ENCODE measurements at places on chromosomes 16 and 17.

GRCh38 chr17:34156741-34157589 is 98.1 kb upstream of the CCL2 start:
- no peak for DNase-seq

GRCh38 chr17:20225162-20226115 is 216.3 kb downstream of the SPECC1 start:
- DNase-seq, result no peak

GRCh38 chr17:49748223-49748622 is 15.7 kb downstream of the FAM117A start:
- DNase-seq, result no peak

- DNase-seq, result no peak
Measured at GRCh38 chr17:18380471-18381157, 3.0 kb downstream of the EVPLL start.

- DNase-seq, result no peak
Measured at GRCh38 chr17:55629995-55630394, 92.7 kb downstream of the TMEM100 start.

- DNase-seq, result no peak
Measured at GRCh38 chr16:80981103-80981502, 25.6 kb downstream of the CMC2 start.

- DNase-seq, result no peak
Measured at GRCh38 chr17:57735707-57736106, 9.4 kb downstream of the CCDC182 start.

DNA sequence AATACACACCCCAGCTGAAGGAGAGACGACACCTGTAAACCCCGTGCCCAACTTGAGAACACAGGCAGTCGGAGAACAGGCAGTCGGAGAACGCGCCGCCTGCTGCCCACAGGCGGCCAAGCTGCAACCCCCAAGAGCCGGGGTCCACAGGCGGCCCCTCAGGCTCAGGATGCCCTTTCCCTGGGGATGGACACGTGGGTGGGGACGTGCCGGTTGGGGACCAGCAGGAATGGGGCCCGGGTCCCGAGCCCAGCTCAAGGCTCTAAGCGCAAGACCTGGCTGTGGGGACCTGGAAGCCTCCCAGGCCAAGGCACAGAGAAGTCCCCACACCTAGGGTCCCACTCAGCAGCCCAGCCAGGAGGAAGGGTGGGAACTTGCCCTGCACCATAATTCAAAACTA is 79.5 kb upstream of the GNG13 start:
- no peak for DNase-seq

DNA sequence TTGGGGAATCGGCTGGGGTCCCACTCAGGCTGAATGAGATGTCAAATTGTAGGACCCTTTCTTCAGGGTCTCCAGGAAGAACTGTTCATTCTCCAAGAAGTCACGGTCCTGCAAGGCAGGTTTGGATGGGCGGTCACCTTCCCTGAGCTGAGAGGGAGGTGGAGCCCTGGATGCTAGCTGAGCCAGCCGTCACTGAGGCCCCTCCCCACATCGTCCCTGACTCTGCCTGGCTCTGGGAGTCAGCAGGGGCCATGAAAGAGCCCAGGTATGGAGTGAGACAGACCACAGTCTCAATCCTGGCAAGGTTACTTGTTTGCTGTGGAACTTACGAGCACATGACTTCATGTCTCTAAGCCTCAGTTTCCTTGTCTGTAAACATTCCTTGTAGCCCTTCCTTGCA is 6.0 kb upstream of the MRPL38 start:
- no peak for DNase-seq

GRCh38 chr16:54431041-54431996 is 144.7 kb upstream of the IRX3 start:
- DNase-seq, result no peak

DNA sequence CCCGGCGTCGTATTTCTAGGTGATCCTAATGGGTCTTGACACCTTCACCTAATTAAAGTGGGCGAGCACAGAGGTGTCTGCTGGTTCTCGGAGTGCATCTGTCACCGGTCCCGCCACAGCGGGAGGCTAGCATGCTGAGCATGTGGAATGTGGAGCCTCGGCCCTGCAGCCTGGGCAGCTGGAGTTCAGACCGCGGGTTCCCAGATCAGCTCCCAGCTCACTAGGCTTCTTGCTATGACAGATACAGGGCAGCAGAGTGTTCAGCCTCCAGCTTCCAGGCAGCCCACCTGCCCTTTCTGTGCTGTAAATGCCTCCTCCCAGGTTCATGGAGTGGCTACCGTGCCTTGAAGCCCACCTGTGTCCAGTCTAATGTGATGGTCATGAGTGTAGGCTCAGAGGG is 166.7 kb downstream of the CPPED1 start:
- DNase-seq, result no peak

- DNase-seq, result no peak
Measured at GRCh38 chr17:64335486-64335885, 55.2 kb downstream of the PECAM1 start.

DNA sequence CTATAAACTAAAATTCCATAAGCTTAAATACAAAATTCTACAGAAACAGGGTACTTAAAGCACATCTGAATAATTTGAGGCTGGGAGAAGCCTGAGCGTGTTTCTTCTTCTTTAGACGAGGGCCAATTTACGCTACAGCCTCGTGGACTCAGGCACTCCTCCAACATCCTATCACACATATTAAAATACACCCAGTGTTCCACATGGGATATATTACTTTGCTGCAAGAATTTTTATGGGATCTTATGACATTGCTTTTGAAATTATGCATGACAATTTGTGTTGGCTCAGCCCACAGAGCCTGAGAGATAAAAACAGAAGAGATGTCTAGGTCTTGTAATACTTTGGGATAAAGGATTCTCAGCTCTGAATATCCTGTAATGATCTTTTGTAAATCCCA is 3.5 kb upstream of the TANGO6 start:
- no peak for DNase-seq

DNA sequence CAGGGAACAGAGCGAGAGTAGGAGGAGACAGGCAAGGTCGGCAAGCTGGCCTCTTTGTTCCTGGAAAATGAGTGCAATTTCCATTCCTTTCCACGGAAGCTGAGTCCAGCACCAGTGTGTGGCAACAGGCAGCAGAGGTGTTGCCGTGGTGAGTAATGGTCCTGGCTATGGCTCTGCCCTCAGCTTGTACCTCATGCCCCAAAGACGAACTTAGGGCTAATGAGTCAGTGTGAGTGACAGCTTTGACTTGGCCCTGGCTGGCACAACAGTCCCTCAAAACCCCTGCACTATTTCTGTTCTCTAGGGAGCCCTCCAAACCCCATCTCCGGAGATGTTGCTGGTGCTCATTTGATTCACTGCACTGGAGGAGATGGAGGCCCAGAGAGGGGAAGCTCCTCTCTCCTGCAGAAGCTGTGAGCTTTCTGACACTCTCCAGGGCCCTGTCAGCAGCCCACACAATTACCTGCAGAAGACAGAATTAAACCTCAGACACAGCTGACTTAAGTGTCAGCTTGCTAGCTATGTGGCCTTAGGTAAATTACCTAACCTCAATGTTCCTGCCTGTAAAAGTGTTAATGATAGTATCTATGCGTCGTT is 129.9 kb downstream of the TMEM132E start:
- DNase-seq, result no peak

GRCh38 chr16:72723781-72724180 is 324.1 kb downstream of the ZFHX3 start:
- DNase-seq, result no peak

DNA sequence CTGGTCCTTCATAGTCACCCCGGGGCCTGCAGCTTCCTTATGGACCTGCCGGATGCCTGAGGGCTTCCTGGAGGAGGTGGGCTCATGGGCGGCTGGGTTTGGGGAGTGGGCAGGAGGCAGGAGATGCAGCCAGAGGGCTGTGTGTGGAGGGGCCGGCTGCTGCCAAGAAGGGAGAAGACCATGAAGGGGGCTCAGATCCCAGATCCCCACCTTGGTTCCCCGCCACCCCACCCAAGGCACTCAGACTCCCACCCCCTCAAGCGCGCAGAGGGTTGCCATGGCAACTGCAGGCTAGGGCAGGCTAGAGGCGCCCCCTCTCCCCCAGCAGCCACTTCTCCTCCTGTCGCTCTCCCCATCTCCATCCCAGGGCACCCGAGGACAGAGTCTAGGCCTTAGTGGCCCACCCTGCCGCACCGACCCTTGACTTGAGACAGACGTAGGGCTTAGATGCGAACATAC is 104.5 kb downstream of the CRLF3 start:
- no peak for DNase-seq

- no peak for DNase-seq
Measured at GRCh38 chr16:14110728-14111251, 39.7 kb downstream of the MRTFB start.

DNA sequence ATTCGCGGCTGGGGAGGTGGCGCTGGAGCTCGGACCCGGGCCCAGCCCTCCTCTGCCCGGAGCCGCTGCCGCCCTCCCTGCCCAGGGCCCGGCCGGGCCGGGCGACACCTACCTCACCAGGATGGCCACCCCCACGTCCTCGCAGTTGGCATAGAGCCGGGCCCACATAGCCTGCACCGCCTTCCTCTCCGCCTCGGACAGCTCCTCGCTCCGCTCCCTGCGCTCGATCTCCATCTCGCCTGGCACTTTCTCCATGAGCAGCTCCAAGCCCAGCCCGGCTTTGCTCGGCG is 276 bp downstream of the CYGB start:
- DNase-seq, result no peak

DNA sequence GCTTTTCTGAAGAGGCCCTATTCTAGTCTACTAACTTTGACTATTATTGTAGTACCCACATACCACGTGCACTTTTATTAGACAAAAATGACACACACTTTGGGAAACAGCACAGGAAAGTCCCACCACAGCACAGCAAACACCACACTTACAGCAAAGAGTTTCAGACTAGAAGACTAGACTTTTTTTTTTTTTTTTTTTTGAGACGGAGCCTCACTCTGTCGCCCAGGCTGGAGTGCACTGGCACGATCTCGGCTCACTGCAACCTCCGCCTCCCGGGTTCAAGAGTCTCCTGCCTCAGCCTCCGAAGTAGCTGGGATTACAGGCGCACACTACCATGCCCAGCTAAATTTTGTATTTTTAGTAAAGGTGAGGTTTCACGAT is 20.1 kb downstream of the YWHAE start:
- no peak for DNase-seq

GRCh38 chr17:8997994-8998628 is 23.2 kb upstream of the NTN1 start:
- DNase-seq, result peak; percentile 81

GRCh38 chr17:18116078-18116477 is 7.5 kb downstream of the MYO15A start:
- no peak for DNase-seq

GRCh38 chr17:9529033-9529700 is 46.5 kb downstream of the STX8 start:
- DNase-seq, result no peak

DNA sequence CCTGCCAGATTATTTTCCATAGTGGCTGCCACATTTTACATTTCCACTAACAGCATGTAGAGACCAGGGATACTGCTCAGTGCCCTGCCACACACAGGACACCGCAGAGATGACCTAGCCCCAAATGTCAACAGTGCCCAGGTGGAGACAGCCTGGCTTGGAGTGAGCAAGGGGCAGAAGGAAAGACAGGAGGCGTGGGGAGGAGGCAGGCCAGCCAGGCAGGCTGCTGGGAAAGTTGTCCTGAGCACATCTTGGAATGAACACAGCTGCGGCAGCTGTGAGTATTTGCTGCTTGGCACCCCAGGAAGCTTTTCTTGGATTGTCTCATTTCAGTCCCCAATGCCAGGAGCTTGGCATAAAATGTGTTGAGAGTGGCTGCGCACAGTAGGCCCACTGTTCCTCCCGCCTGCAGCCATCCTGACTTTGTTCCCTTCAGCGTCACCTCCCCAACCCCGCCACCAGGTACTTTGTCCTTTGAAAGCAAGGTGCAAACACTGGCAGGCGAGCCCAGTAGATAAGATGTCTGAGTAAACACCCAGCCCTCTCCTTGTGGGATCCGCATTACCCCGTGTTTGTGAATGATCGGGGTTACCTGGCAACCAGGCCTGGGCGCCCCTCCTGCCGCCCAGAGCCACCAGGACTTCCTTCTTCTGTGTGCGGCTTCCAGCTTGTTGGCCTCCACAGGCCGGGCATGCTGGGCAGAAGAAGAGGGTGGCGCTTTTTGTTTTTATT is 114.0 kb downstream of the CMIP start:
- DNase-seq, result no peak

DNA sequence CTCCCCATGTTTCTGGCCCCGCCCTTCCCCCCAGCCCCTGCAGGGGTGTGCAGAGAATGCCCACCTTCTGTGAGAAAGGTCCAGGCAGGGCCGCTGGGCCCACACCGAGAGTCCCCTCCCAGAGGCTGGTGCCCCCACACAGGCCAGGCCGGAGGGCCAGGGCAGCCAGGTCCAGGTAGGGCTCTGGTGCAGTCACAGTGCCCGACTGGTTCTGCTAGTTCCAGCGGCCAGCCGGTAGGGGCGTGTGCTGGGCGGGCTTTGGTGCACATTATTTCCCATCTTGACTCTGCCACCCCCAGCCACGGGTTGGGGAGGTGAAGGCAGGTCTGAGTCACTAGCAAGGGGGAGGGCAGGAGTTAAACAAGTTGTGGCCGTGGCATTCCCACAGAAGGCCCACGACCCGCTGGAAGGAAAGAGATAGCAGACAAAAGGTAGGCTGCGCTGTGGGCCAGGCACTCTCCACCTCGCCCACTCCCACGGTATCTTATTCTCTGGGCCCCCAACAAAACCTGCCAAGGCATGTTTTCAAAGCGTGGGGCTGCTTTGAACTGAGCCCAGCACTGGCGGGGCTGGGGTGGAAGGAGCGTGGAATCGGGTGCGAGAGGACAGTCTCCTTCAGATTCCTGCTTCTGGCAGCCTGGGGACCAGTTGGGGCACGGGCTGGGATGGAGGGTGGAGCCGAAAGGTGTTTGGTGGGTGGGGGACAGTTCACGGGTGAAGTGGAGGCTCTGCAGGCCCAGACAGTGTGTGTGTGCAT is 1.9 kb downstream of the EPN3 start:
- peak; percentile 27 for DNase-seq

GRCh38 chr16:75114179-75114945 is 2.2 kb downstream of the LDHD start:
- DNase-seq, result no peak

GRCh38 chr17:64507413-64507782 is 621 bp downstream of the CEP95 start:
- DNase-seq, result no peak
